ENCODE measurements at places on chromosomes 1 and 21.

DNA sequence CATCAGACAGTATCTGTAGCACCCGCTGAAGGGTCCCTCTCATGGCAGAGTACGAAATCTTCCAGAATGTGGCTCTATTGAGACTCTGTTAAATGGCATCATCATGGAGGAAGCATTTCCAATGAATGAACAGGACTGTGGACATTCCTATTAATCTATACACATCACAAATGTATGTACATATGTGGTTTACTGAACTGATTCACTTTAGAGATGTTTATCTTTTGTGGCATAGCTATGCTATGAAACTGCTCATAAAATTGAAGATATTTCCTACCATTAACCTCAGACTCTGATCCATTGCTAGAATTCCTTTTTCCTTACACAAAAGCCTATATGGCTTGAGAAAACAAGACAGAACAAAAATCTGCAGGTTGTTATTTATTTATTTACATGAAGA, 259.6 kb upstream of the RRP15 start:
- no peak overlapping the region for H3K4me3 ChIP-seq
- no peak for DNase-seq
- H3K27me3 ChIP-seq, result no peaks in the 10 kb centered on the region
- H3K36me3 ChIP-seq, result no peaks in the 10 kb centered on the region
- H3K4me1 ChIP-seq, result no peaks in the 10 kb centered on the region
- H3K27ac ChIP-seq, result no peak overlapping the region

DNA sequence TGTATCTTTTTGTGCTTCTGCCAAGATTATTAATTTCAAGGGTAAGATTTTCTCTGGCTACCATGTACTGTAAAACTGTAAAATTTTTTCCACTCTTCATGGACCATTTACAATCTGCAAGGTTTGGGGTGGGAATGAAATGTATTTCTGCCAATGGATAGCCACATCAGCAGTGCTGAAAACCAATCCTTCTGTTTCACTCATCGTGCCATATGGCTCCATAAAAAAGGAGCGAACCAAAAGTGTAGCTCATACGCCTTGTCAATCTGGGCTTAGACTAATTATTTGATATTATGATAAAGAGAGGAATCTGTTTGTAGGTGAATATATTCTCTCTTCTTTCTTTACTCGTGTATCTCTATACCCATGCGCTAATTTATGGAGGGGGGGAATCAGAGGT, 3.0 kb upstream of the SLC44A5 start:
- DNase-seq, result no peak
- peaks cover 59% of the 10 kb centered on the region for H3K27me3 ChIP-seq
- H3K4me1 ChIP-seq, result peaks cover 13% of the 10 kb centered on the region
- no peaks in the 10 kb centered on the region for H3K36me3 ChIP-seq
- no peak overlapping the region for H3K4me3 ChIP-seq
- no peak overlapping the region for H3K27ac ChIP-seq

- H3K4me1 ChIP-seq, result no peaks in the 10 kb centered on the region
- H3K27ac ChIP-seq, result no peak overlapping the region
- DNase-seq, result no peak
- no peaks in the 10 kb centered on the region for H3K36me3 ChIP-seq
- peaks cover 3% of the 10 kb centered on the region for H3K27me3 ChIP-seq
Observed at GRCh38 chr1:186618401-186619170, 61.6 kb downstream of the PTGS2 start.

- peak overlapping the region; percentile 99 for H3K4me3 ChIP-seq
- H3K36me3 ChIP-seq, result peaks cover 53% of the 10 kb centered on the region
- peak overlapping the region; percentile 88 for H3K27ac ChIP-seq
Observed at GRCh38 chr1:17437580-17438317, 1.7 kb downstream of the RCC2 start.

GRCh38 chr1:30418061-30418938, 305.1 kb downstream of the MATN1 start:
- no peaks in the 10 kb centered on the region for H3K36me3 ChIP-seq
- H3K27ac ChIP-seq, result no peak overlapping the region
- H3K4me1 ChIP-seq, result no peaks in the 10 kb centered on the region
- H3K27me3 ChIP-seq, result peaks cover 2% of the 10 kb centered on the region
- DNase-seq, result peak; percentile 36
- no peak overlapping the region for H3K4me3 ChIP-seq

DNA sequence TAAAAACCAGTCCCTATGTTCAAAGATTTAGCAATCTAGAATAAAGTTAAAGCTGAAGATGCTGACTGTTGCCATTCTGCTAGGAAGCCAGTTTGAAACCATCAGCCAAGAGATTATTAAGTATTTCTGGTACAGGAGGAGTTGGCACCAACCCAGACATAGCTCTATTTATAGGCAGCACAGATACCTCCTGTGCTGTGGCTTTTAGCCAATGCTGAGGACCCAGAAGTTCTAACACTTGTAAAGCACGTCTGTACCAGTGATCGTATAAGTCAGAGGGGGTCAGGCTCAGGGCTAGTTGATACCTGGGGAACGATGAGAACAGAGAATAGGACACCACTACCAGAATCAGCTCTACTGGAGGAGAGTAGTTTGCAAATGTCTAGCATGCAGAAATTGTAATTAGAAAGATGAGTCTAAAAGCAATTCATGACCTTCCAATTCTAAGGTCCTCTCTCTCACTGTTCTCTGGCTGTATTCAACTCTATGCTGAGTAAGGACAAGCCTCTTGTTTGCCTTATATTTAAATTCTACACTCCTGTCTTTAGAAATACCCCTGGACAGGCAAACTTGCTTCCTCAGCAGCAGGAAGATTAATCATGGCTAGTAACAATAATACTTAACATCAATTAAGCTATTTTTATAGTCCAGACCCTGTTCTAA, 96.8 kb upstream of the PALMD start:
- H3K4me3 ChIP-seq, result no peak overlapping the region
- H3K4me1 ChIP-seq, result peaks cover 31% of the 10 kb centered on the region
- H3K27ac ChIP-seq, result no peak overlapping the region

GRCh38 chr21:31136891-31137290, 98.6 kb upstream of the KRTAP19-8 start:
- no peak overlapping the region for H3K4me3 ChIP-seq
- peak; percentile 22 for DNase-seq
- H3K36me3 ChIP-seq, result no peaks in the 10 kb centered on the region
- H3K27ac ChIP-seq, result no peak overlapping the region
- peaks cover 29% of the 10 kb centered on the region for H3K4me1 ChIP-seq

GRCh38 chr1:104309673-104310072, 560.0 kb downstream of the AMY1C start:
- no peaks in the 10 kb centered on the region for H3K36me3 ChIP-seq
- H3K27me3 ChIP-seq, result no peaks in the 10 kb centered on the region
- no peak for DNase-seq
- H3K4me1 ChIP-seq, result no peaks in the 10 kb centered on the region
- H3K4me3 ChIP-seq, result no peak overlapping the region
- no peak overlapping the region for H3K27ac ChIP-seq

GRCh38 chr1:17136936-17137335, 17.7 kb upstream of the PADI2 start:
- no peaks in the 10 kb centered on the region for H3K4me1 ChIP-seq
- H3K27ac ChIP-seq, result no peak overlapping the region
- no peaks in the 10 kb centered on the region for H3K36me3 ChIP-seq
- no peaks in the 10 kb centered on the region for H3K27me3 ChIP-seq
- no peak for DNase-seq

DNA sequence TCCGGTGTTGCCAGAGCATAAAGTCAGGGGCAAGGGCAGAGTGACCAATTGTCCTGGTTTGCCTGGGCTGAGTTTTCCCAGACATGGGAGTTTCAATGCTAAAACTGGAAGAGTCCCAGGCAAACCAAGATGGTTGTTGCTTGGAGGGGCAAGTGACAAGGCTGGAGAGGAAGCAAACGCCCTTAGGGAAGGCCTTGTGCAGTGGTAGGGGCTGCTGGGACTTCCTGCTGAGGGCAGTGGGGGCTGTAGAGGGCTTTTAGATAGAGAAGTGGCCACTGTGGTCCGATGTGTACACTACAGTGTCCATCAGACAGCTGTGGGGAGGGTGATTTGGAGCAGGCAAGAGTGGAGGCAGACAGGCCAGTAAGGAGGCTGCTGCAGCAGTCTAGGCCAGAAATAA, 7.0 kb upstream of the CELA2A start:
- H3K4me3 ChIP-seq, result no peak overlapping the region
- H3K4me1 ChIP-seq, result peaks cover 15% of the 10 kb centered on the region
- no peak overlapping the region for H3K27ac ChIP-seq
- H3K36me3 ChIP-seq, result no peaks in the 10 kb centered on the region
- no peaks in the 10 kb centered on the region for H3K27me3 ChIP-seq

DNA sequence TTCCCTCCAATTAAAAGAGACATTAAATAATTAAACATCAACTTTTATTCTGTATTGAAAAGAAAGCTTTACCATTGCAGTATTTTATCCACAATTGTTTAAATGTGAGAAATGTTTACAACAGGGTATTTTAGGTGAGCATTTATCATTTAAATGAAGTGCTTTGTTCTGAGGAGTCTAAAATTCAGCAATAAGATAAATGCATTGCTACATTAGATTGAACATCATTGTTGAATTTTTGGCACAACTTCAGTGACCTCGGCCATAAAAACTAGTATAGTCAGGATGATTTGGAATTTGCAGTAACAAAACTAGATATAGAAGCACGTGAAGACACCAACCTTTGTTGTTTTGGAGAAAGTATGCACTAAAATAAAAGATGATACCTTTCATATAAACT, 692.9 kb downstream of the USP25 start:
- DNase-seq, result no peak
- no peaks in the 10 kb centered on the region for H3K27me3 ChIP-seq
- no peaks in the 10 kb centered on the region for H3K36me3 ChIP-seq
- no peak overlapping the region for H3K4me3 ChIP-seq
- H3K27ac ChIP-seq, result no peak overlapping the region

GRCh38 chr1:29523576-29523975, 287.3 kb downstream of the PTPRU start:
- H3K27me3 ChIP-seq, result no peaks in the 10 kb centered on the region
- no peak overlapping the region for H3K4me3 ChIP-seq
- H3K36me3 ChIP-seq, result no peaks in the 10 kb centered on the region

- peak; percentile 53 for DNase-seq
- H3K27ac ChIP-seq, result no peak overlapping the region
- no peak overlapping the region for H3K4me3 ChIP-seq
- H3K36me3 ChIP-seq, result no peaks in the 10 kb centered on the region
- no peaks in the 10 kb centered on the region for H3K27me3 ChIP-seq
Observed at GRCh38 chr1:115454837-115455511, 116.9 kb upstream of the NGF start.

DNA sequence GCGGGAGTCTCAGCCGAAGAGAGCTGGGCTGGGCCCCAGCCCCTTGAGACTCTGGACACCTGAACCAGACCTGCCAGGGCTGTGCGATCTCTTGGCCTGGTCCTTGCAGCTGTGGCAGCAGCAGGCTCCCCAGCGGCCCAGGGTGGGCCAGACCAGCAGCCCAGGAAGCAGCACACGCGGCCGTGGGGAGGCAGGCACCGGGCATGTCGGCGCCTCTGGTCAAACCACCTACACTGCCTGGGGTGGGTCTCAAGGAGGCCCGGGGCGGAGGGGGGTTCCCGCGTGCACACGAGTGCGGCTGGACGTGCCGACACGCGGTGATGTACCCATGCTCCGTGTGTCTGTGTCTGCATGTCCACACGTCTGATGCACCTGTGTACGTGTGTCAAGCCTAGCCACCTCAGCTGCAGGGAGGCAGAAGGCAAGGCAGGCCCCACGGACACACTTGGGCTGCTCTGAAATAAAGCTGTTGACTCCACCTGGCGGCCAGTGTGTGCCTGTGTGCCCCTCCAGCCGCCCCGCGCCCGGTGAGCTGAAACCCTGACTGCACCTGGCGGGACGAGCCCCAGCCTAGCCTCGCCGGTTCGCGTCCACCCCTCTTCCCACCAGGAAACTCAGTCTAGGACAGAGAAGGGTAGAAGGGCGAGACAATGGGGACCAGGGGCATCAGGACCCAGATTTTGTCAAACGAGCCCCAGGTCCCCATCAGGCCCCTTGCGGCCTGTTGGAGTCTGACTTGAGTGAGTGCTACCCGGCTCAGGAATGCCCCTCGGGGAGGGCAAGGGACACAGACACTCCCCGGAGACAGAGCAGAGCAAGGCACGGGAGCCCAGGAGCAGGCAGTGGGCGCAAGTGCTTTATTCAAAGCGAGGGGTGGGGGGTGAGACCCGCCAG, 11.6 kb downstream of the SCNN1D start:
- no peaks in the 10 kb centered on the region for H3K27me3 ChIP-seq
- peak; percentile 51 for DNase-seq
- H3K36me3 ChIP-seq, result peaks cover 38% of the 10 kb centered on the region

- H3K27me3 ChIP-seq, result peaks cover 25% of the 10 kb centered on the region
- no peak for DNase-seq
- no peak overlapping the region for H3K27ac ChIP-seq
Observed at GRCh38 chr1:31243501-31244286, 4.0 kb upstream of the NKAIN1 start.

GRCh38 chr1:186828611-186829454, at the start of gene PLA2G4A:
TSS of gene PLA2G4A (plus strand) at chr1:186828949. CDS start at chr1:186854355, 25,406 bp downstream.
- peak within 1 kb of the TSS; percentile 20 for H3K4me3 ChIP-seq
- H3K27me3 ChIP-seq, result 0 out of 2 replicates have a peak, but pooled peaks cover 2% of the 10 kb centered on the region
- no peaks in the 10 kb centered on the region for H3K36me3 ChIP-seq

DNA sequence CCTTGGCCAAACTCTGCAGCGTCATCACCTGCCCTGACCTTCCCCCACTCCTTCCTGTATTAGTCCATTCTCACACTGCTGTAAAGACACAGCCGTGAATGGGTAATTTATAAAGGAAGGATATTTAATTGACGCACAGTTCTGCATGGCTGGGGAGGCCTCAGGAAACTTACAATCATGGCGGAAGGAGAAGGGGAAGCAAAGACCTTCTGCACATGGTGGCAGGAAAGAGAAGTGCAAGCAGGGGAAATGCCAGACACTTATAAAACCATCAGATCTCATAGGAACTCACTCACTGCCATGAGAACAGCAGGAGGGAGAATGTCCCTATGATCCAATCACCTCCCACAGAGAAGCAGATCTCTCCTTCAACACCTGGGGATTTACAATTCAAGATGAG, 408.5 kb downstream of the PTPRU start:
- peaks cover 8% of the 10 kb centered on the region for H3K27me3 ChIP-seq
- DNase-seq, result no peak
- H3K36me3 ChIP-seq, result no peaks in the 10 kb centered on the region

- H3K27ac ChIP-seq, result no peak overlapping the region
- H3K4me1 ChIP-seq, result no peaks in the 10 kb centered on the region
- DNase-seq, result no peak
Observed at GRCh38 chr1:204524986-204525385, 8.8 kb downstream of the MDM4 start.

DNA sequence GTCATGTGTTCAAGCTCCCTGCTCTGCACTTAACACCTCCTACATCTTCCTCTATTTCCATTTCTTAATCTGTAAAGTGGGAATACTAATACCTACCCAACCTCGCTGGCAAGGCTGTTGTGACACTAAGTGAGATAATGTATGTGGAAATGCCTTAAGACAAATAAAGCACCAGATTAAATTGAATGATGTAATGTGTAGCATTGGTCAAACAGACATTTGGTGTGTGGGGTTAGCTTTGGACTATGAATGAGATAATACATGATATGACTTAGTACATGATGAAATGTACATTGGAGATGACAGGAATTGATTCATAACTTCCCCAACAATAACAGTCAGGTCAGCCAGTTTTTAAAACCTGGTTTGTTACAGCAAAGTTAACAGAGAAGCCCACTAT, 5.2 kb downstream of the AMPD1 start:
- DNase-seq, result no peak

- DNase-seq, result no peak
- H3K27me3 ChIP-seq, result peaks cover 14% of the 10 kb centered on the region
- no peak overlapping the region for H3K4me3 ChIP-seq
- H3K36me3 ChIP-seq, result no peaks in the 10 kb centered on the region
- no peak overlapping the region for H3K27ac ChIP-seq
- H3K4me1 ChIP-seq, result no peaks in the 10 kb centered on the region
Observed at GRCh38 chr1:160708801-160709200, 2.8 kb downstream of the CD48 start.
